ENCODE measurements at places on chromosomes 12 and 14. TPM values are rescaled to one million over a fixed set of nuclear protein-coding genes. Genes with fewer than 3 reads are reported as not detected.
A peak's percentile ranks its signal among the peaks of the same experiment; 100 is the strongest.

Gene KCNC2
- polyA plus RNA-seq = not detected

Gene GPR68
- polyA plus RNA-seq = 0.62 TPM

Gene MYRFL
- polyA plus RNA-seq = not detected

Gene JDP2
- polyA plus RNA-seq = 22.3 TPM

Gene DDX11
- 33.4 TPM for polyA plus RNA-seq

Gene AREL1
- 35.1 TPM for polyA plus RNA-seq

Gene CLEC2A
- polyA plus RNA-seq = not detected

Gene CMA1
- polyA plus RNA-seq = not detected

Gene HELB
- 0.38 TPM for polyA plus RNA-seq

Gene ADGRD1
- not detected for polyA plus RNA-seq

- DNase-seq = peak; percentile 88
Observed at GRCh38 chr14:93430315-93431035, at the start of gene UNC79. Gene UNC79 (plus strand): TSS chr14:93430939. CDS start chr14:93431030, 91 bp downstream.

DNA sequence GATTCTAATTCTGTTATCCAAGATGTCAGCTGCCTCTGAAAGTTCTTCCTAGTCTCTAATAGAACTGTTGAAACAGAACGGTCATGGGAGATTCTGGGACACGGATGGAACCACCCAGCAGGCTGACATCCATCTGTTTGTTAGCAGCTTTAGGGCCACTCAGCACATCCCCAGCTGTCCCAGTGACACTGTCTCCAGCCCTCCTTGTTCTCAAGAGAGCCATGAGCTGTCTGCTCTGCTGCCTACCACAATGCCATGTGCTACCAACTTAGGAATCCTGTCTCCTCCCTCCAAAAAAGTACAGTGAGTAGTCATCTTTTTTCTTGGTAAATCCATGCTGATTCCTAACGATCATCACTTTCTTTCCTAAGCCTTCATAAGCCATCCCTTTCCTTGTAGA lies 130.5 kb downstream of the ZFP36L1 start:
- DNase-seq = no peak

DNA sequence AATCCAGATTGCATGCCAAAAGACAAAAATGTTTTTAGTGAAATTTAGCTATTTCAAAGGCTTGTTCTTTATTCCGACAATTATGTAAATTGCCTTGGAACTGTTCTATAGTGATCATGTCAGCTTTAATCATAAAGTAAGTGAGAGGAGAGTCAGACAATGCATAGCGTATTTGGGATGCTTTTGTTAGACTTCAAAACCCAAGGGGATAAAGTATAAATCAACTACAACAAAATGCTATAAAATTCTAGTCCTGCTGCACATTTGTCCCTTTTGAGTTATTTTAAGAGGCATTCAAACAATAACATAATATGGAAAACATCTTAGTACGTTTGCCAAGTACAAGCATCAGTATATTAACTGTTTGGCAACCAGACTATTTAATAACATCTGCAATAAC lies 11.3 kb downstream of the RTRAF start:
- DNase-seq = no peak

DNA sequence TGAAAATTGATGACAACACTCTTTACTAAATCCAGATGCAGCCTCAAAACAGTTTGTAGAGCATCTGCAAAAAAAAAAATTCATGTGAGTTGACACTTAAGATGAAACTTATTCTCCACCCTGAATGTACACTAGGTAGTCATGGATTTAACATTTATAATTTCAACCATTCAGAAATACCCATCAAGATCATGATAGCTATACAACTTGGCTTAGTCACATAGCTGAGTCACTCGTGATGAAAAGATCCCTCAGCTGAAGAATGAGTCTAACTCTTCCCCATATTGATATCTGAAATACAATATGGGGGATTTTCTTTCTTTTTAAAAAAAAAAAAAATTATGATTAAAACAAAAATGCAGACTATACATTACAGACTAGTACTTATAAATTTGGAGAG lies 104.8 kb upstream of the PLEKHG7 start:
- DNase-seq = no peak

GRCh38 chr12:132602572-132603239 lies 7.7 kb downstream of the LRCOL1 start:
- DNase-seq = peak; percentile 45

DNA sequence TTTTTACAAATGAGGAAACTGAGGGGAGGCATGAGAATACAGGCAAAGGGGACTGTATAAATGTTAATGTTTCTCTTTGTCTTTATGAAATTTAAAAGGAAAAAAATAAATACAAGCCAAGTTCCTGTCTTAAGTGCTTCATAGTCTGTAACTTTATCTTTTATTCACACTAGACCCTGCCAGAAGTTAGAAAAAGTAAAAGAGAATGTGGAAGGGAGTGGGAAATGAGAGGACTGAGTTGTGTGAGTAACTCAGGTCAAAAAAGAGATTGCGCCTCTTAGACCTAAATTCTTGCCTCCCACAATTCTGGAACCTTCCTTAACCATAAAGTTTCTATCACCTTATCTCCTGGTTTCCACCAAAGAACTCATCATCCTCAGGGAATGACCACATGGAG lies 141.1 kb downstream of the KICS2 start:
- DNase-seq = no peak

GRCh38 chr14:92407410-92407809 lies 84.4 kb downstream of the SLC24A4 start:
- no peak for DNase-seq

GRCh38 chr14:51507511-51507905 lies 144.2 kb upstream of the FRMD6 start:
- DNase-seq = peak; percentile 39

DNA sequence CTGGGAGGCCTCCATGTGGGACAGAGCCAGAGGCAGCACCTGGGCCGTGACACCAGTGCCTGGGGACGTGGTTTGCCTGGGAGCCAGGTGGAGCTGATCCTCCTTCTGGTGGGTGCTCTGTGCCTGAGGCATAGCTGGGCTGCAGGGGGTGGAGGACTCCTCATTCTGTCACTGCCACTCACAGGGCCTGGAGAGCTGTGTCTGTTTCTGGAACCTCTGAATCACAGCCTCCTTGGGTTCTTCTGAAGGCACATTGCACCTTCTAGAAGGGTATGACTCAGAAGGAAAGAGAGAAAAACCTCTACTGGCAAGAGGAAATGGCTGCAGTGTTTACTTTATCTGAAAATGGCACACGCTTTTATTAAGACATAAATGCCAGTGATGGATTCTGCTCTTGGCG lies 659.8 kb downstream of the VRK1 start:
- no peak for DNase-seq

DNA sequence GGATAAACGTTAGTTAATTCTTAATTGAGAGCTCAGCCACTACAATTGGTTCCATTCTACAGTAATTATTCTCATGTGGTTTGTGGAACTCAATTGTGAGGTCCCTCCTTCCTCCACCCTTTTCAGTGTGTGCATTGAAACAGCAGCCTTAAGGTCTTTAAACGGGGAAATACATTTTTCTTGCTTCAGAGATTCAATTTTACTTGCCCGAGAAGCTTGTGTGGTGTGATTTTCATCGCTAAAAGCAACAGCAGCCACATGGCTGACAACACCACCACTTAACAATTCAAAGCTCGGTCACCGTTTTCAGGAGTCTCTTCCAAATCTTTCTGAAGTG lies 733 bp upstream of the PPFIBP1 start:
- peak; percentile 21 for DNase-seq

GRCh38 chr12:43988838-43989560 lies 153.1 kb downstream of the TMEM117 start:
- DNase-seq = no peak

DNA sequence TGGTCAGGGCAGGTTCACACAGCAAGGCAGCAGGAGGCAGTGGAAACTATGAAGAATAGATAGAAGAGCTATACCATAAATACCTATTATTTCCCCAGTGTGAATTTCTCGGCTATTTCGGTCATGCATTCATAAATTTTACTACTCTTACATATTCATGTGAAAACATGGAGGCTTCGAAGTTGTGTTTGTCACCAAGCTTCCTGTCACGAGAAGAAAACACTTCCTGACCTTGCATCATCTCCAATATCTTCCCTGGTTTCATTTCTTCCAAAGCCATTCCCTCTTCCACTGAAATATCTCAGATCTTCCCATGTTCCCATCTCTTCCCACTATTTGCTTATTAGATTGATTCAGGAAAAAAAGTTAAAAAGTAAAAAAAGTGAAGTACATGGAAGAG lies 80.4 kb downstream of the CPNE8 start:
- DNase-seq = no peak

DNA sequence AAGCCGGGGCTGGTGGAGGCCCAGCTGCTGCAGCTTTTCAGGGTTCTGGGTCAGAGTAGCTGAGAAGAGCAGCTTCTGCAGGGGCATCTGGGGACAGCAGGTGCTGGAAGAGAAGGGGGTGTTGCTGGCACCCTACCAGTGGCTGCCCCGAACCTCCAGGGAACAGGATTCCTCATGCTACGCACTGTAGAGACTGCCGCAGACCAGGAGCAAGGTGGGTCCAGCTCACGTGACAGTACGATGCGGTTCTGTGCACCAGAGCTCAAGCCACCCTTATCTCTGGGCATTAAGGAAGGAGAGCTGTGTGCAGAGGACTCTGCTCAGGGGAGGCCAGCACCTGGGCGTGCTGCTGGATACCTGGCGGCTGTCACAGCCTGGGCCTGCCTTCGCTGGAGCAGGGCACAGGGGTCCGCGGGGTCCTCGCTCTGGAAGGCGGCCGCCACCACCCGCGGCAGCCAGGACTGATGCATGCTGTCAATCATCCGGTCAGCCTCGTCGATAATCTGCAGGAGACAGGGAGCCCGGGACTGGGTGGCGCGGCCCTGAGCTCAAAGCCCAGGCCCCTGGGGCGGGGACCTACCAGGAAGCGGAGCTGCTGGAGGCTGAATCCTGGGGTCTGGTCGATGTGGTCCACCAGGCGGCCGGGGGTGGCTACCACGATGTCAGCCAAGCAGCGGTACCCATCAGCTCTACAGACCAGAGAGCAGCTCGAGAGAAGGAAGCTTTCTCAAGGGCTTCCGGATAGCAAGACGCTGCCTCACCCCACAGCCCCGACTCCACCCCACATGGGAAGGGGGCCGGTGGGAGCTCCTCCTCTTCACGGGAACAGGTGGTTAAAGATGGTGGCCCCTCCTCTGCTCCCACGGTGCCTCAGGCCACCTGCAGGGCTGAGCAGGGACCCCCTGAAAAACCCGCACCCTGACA lies 2.9 kb downstream of the DDX51 start:
- DNase-seq = no peak

DNA sequence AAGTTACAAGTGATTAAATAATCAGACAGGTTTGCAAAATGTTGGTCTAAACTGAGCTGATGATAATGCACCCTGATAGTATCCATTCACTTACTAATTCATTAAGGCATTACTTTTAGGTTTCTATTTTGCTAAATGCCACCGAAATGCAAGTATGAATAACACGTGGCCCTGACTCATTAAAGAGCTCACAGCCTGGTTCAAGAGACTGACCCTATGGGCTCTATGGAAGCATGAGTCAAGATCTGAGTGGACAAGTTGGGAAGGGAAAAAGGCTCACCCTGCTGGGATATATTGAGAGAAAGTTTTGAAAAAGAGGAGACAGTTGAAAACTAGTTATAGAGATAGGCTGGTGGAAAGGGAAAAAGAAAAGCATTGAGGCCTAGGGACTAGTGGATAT lies 14.8 kb upstream of the LRRC9 start:
- DNase-seq = no peak

- no peak for DNase-seq
Observed at GRCh38 chr14:93688239-93688666, 100.0 kb downstream of the PRIMA1 start.
